ENCODE measurements at places on chromosomes 4 and X.

DNA sequence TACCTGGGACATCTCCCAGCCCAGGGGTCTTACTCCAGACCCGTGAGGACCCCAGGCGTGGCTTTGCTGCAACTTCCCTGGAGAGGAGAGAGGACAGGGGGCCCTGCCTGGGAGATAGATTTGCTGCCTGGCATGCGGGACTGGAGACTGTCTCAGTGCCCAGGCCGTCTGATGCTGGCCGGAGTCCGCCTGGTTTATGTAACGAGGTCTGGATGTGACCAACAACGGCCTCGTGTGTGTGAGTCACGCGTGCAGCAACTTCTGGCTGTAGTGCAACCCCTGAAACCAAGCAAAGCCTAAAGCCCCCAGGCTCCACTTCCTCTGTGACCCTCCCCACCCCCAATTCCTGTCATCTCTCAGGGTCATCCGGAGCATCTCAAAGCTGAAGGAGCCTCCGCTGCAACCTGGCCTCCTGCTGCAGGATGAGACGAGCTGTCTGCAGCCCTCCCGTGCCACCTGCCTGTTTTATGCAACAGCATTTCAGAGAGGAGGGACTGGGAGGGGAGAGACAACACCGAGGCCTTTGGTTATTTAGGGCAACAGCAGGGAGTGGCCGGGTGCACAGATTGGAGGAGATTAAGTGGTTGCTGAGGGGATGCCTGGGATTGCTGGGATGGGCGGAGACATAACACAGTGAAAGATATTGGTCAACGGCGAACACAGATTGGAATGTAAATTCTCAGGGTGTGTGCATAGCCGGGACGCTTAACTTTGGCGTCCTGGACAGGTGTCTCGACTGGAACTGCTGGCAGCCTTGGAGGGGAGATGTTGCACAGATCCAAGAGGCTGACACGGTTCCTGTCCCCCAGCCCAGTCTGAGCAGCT lies 16.0 kb downstream of the XG start:
- peak; percentile 0 for DNase-seq

DNA sequence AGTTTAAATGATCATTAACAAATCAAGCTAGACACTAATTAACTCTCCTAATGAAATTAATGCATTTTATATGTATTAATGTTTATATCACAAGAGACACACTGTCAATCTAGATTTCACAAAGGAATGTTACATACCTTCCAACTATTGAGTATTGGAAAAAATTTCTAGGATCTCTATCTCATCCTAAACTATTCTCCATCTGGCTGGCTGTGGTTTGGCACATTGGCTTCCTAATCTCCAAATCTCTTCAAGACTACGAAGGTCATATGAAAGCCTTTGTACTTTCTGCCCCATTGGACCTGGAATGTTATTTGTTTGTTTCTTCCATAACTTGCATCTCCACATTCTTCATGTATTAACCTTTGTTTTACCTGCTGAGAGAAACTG lies 1160.0 kb downstream of the ADGRL3 start:
- DNase-seq, result no peak

GRCh38 chrX:12174358-12174757 lies 36.1 kb downstream of the FRMPD4 start:
- DNase-seq, result no peak

GRCh38 chrX:31186693-31187338 lies 115.0 kb upstream of the FTHL17 start:
- DNase-seq, result no peak

GRCh38 chr4:88134536-88135355 lies 23.7 kb downstream of the ABCG2 start:
- no peak for DNase-seq

DNA sequence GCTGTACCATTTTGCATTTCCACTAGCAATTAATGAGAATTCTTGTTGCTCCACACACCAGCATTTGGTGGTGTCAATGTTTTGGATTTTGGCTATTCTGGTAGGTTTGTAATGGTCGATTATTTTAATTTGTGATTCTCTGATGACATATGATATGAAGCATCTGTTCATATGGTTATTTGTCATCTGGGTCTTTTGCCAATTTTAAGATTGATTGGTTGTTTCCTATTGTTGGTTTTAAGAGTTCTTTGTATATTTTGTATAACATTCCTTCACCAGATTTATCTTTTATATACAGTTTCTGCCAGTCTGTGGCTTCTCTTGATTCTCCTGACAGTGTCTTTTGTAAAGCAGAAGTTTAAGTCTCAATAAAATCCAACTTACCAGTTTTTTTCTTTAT lies 18.5 kb upstream of the BDH2 start:
- DNase-seq, result no peak

- DNase-seq, result no peak
These were observed 26.8 kb downstream of the SLC39A8 start for GRCh38 chr4:102318526-102318925.

GRCh38 chr4:26034849-26035248 lies 120.8 kb downstream of the SMIM20 start:
- DNase-seq, result no peak

GRCh38 chr4:87002682-87003043 lies 67.9 kb downstream of the AFF1 start:
- DNase-seq, result no peak

DNA sequence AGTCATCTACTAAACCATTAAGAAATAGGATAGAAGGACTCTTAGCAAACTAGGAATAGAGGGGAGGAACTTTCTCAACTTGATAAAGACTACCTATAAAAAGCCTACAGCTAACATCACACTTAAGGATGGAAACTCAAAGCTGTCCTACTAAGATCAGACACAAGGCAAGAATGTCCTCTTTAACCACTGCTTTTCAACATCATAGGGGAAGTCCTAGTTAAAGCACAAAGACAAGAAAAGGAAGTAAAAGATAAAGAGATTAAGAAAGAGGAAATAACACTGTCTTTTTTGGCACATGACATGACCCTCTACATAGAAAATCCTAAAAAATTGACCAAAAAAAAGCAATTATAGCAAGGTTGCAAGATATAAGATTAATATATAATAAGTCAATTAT lies 136.6 kb downstream of the FBXW7 start:
- no peak for DNase-seq

GRCh38 chr4:37998226-37998625 lies 38.0 kb downstream of the PTTG2 start:
- peak; percentile 18 for DNase-seq

DNA sequence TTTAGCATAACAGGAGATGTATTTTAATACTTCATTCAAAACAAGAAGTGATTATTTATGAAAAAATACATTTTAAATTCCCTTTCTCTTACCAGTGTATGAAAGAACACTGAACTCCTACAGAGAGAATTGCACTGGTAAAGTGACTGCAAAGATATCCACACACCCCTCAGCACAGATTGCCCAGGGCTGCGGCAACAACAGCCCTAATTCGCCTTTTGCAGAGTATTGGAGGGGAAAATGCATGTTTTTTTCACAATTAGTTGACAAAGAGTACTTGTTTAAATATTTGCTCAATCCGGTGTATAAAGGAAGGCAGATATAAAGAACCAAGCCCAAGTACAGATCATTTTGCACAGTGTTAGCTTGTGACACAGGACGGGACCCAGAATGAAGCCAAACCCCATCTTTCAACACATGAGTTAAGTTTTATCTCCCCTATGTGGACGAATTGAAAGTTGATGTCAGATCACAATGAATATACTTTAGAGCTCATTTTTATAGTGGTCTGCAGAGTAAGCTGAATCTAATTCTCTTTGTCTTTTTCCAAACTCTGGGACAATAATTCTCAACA lies 551.4 kb upstream of the IGFBP7 start:
- DNase-seq, result no peak

DNA sequence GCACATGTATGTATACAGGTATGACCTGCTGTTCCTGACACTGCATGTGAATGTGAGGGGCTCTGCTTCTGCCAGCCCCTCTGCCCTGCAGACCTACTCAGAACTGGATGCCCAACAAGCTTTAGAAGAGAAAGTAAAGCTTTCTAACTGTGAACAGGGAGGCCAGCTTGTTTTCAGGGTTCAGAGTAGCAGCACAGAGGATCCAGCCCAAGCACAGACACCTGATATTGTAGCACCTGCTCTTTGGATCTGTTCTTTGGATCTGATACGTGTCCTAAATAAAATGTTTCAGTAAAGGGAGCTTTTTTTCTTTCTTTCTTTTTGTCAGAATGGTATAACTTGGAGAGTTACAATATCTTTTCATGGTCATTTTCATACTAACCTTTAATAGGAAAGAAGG lies 19.2 kb downstream of the DCUN1D4 start:
- no peak for DNase-seq

- DNase-seq, result no peak
These were observed 91.1 kb downstream of the P2RY10 start for GRCh38 chrX:79036157-79036880.

DNA sequence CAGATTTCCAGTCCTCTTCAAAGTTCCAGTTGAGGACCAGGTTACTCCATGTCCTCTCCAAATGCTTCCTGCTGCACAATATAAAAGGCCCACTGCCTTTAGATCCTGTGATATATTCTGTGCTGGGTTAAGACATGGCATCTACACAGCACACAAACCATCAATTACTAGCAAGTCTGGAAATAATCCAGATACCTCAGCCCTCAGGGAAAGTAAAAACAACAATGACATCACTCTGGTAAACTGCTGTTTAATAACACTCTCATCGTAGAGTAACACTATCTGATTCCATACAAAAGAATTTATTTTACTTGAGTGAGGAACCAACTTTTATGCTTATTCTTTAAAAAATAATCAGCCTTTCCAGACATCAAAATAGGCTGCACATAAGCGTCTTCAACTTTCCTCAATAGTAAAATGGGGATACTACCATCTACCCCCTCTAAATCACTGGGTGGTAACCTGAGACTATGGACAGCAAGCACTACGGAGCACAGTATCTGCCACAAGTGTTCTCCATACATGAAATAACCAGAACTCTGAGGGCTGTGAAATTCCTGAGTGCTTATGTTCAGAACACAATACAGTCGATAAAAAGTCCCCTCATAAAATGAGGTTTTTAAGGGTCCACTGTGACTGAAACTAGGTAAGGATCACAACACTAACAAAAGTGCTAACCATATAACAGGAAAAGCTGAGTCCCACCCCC lies 53.4 kb downstream of the ABCG2 start:
- DNase-seq, result no peak

- no peak for DNase-seq
These were observed 147.5 kb downstream of the DLG3 start for GRCh38 chrX:70592091-70592490.

- no peak for DNase-seq
These were observed 34.8 kb downstream of the TMEM271 start for GRCh38 chr4:541271-541670.

DNA sequence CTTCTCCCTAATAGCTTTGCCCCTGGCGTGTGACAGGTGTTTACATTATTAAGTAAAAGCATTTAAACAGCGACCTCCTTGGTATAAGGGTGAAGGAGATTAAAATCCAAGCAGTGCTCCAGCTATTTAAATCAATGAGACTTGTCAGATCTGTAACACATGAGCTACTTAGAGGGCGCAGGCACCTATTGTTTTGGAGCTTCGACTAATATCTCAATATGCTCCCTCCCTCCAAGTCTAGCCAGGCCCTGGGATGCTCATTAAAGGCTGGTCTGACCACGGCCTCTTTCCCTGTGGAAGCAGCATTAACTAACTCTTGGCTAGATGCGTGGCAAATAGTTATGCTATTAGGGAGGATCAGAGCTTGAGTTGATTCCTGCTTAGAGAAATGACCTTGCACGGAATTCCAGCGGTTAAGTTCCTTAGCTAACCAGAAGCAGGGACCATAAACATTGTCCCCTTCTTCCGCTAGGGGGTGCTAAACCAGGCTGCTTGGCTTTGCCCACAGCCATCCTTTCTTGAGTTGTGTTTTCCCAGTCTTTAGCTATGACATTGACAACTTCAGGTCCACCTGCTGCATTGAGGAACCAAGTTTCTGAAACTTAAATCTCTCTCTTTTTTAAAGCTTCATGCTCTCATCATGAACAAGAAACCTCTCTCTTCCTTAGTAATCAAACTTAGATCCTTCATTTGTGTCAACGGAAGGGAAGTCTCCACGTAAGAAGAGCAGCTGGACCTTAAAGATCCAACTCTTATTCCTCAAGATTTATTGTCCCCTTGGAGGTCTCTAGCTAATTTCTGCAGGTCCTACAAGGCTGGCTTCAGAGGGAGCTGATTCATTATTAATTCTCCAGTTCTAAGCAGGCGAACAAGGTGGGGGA lies 80.7 kb upstream of the IGFBP7 start:
- DNase-seq, result peak; percentile 15

DNA sequence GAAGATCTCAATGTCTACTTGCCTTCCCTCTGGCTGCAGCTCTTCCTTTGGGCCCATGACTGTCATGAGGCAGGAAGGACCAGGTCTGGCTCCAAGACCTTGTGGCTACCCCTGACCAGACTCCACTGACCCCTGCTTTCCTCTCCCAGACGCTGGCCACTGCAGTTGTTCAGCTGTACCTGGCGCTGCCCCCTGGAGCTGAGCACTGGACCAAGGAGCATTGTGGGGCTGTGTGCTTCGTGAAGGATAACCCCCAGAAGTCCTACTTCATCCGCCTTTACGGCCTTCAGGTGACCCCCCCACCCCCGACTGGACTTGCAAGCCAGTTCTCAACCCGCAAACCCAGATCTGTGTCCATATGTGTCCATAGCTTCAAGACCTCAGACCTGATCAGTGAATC lies 535 bp downstream of the WAS start:
- DNase-seq, result no peak

DNA sequence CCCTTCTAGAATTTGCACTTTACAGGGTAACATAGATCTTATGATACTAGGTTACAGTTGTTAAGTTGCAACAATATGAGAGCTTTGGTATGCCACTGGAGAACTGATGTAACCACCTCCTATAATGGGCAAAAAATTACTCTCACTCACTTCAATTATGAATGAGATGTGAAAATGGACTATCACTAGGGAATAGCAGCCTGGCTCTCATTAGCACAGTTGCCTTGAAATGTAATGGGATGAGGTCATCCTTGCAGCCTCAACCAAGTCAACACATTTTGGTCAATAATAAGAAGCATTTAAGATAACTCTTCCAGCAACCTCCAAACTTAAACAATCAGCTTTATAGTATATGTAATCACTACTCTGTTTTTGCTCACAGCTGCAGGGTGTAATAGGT lies 69.4 kb downstream of the TBC1D9 start:
- no peak for DNase-seq

DNA sequence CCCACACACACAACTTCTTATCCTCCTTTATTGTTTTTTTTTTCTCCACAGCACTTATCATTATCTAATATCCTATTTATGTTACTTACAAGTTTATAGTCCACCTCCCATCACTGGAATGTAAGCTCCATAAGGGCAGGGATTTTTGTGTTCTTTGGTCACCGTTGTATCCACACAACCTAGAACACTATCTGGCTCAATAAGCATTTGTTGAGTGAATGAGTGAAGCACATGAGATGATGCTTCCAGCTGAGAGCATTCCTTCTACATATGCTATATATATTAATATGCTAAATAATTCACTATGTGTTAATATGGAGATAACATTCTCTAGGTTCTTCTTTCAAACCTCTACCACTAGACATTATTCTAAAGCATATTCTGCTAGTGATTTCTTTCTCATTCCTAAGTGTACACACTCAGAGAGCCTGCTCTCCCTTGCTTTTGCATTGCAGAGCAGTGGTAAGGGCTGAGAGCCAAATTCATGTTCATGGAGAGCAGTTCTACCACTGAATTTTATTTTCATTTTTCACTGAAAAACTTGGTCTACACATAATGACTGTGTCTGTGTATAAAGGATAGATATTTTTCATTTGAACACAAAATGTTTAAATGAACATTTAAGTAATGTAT lies 20.3 kb upstream of the LUZP4 start:
- DNase-seq, result no peak

Data from SHP77 (cell line).